HepG2 (cell line): ENCODE measurements at places on chromosomes 4 and X. TPM values are rescaled to one million over a fixed set of nuclear protein-coding genes. Genes with fewer than 3 reads are reported as not detected.
A peak's percentile ranks its signal among the peaks of the same experiment; 100 is the strongest.

GRCh38 chr4:4560136-4560535, 18.3 kb upstream of the STX18 start:
- no peak overlapping the region for H3K4me3 ChIP-seq
- no peak overlapping the region for H3K27ac ChIP-seq

GRCh38 chr4:54958236-54958635, 167.2 kb downstream of the KDR start:
- DNase-seq, result no peak
- no peak overlapping the region for H3K4me3 ChIP-seq
- H3K27ac ChIP-seq, result no peak overlapping the region
- H3K36me3 ChIP-seq, result no peaks in the 10 kb centered on the region
- H3K4me1 ChIP-seq, result no peaks in the 10 kb centered on the region

GRCh38 chrX:65685112-65685511, 17.7 kb downstream of the MSN start:
- H3K4me1 ChIP-seq, result no peaks in the 10 kb centered on the region
- no peak overlapping the region for H3K27ac ChIP-seq
- H3K4me3 ChIP-seq, result no peak overlapping the region
- H3K27me3 ChIP-seq, result no peaks in the 10 kb centered on the region

DNA sequence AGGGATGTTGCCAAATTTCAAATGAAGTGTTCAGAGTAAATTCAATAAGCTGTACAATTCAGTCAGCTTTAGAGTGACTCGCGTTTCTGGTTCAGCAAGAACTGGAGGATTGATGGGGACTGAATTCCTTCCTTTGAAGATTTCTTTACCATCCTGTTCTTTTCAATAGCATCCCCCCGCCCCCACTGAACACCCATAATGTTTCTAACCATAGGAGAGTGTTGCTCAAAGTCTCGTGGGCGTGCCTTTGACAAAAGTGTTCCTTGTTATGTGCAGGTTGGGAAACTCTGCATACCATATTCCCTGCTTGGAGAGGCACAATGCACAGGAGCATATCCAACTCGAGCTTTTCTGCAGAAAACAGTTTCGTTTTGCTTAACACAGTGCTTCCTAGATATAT, 323.5 kb upstream of the CASK start:
- no peaks in the 10 kb centered on the region for H3K4me1 ChIP-seq
- DNase-seq, result peak; percentile 11
- H3K4me3 ChIP-seq, result peak overlapping the region; percentile 28; the same call in 1 of the 2 replicates
- no peak overlapping the region for H3K27ac ChIP-seq
- no peaks in the 10 kb centered on the region for H3K36me3 ChIP-seq

- H3K27ac ChIP-seq, result no peak overlapping the region
- H3K27me3 ChIP-seq, result no peaks in the 10 kb centered on the region
- H3K4me3 ChIP-seq, result no peak overlapping the region
- H3K4me1 ChIP-seq, result no peaks in the 10 kb centered on the region
- no peaks in the 10 kb centered on the region for H3K36me3 ChIP-seq
- no peak for DNase-seq
Measured at GRCh38 chr4:124181039-124181438, 531.5 kb downstream of the ANKRD50 start.

DNA sequence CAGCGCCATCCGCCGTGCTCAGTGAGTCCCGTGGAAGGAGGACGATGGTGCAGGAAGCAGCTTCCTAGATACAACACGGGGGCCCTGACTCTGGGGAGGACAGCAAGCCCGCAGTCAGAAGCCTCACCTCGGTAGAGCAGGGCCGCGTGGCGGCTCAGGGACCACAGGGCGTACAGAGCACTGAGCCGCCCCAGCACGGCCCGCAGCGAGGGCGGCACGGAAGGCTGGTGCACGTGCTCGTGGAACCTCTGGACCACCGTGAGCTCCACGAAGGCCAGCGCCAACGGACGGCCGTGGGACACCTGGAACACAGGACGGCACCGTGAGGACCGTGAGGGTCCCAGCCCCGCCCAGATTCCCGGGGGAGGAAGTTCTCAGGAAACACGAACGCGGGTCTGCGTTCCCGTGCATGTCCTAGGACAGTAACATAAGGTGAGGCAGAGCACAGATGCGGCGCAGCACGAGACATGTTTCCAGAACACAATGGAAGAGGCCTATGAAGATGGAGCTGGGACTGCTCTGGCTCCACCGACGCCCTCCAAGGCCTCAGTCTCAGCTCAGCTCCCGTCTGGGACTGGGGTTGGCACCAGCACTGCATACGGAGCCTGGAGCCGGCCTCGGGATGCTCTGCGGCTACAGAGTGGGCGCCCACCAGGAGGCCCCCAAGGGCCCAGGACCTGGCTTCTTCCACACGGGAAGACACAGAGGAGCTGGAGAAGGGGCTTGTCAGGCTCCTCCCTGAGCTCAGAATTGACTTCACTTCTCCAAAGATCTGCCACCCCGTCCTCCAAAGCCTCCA, 65.5 kb downstream of the ACOX3 start:
- no peak for DNase-seq
- H3K36me3 ChIP-seq, result no peaks in the 10 kb centered on the region
- H3K4me1 ChIP-seq, result no peaks in the 10 kb centered on the region

DNA sequence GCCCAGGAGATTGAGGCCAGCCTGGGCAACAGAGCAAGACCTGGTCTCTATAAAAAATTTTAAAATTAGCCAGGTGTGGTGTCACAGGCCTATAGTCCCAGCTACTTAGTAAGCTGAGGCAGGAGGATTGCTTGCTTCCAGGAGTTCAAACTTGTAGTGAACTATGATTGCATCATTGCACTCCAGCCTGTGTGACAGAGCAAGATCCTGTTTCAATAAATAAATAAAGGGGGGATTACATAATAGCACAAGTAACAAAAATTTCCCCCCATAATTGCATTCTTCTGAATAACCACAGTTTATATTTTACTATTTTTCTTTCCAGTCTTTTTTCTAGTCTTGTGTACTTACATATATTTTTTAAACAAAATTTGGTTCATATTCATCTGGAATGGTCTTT, 135.6 kb downstream of the CHIC2 start:
- no peaks in the 10 kb centered on the region for H3K36me3 ChIP-seq
- H3K27ac ChIP-seq, result no peak overlapping the region
- peaks cover 14% of the 10 kb centered on the region for H3K4me1 ChIP-seq
- no peak overlapping the region for H3K4me3 ChIP-seq
- H3K27me3 ChIP-seq, result no peaks in the 10 kb centered on the region

- no peaks in the 10 kb centered on the region for H3K27me3 ChIP-seq
- DNase-seq, result no peak
- no peak overlapping the region for H3K4me3 ChIP-seq
- no peak overlapping the region for H3K27ac ChIP-seq
Measured at GRCh38 chr4:182700362-182701160, 216.6 kb downstream of the DCTD start.

- H3K36me3 ChIP-seq, result no peaks in the 10 kb centered on the region
- no peak overlapping the region for H3K27ac ChIP-seq
- DNase-seq, result no peak
- no peak overlapping the region for H3K4me3 ChIP-seq
Measured at GRCh38 chrX:74450803-74451449, 29.6 kb downstream of the SLC16A2 start.

The DKC1 gene
- 102 and 150 TPM in 2 replicates for total RNA-seq

The H2AZ1 gene
- 574 and 800 TPM in 2 replicates for total RNA-seq

The DKK2 gene
- total RNA-seq, result not detected in 2 replicates

The CAPN6 gene
- not detected in 2 replicates for total RNA-seq

The SPARCL1 gene
- total RNA-seq, result 0.04 TPM in 1 of 2 replicates, not detected in the other
